HepG2 (cell line): ENCODE measurements at places on chromosomes 6 and 20.

- peak; percentile 80 for DNase-seq
Observed at GRCh38 chr6:53741034-53741823, 53.6 kb upstream of the LRRC1 start.

GRCh38 chr6:25173951-25174474 lies 105.2 kb upstream of the CARMIL1 start:
- peak; percentile 60 for DNase-seq

- no peak for DNase-seq
Observed at GRCh38 chr6:45815466-45816125, 200.1 kb downstream of the CLIC5 start.

- no peak for DNase-seq
Observed at GRCh38 chr6:25454136-25454535, 175.0 kb downstream of the CARMIL1 start.

GRCh38 chr6:82619573-82619972 lies 256.0 kb downstream of the TPBG start:
- DNase-seq = no peak

GRCh38 chr20:4999788-5000187 lies 1.5 kb downstream of the SLC23A2 start:
- DNase-seq = no peak

DNA sequence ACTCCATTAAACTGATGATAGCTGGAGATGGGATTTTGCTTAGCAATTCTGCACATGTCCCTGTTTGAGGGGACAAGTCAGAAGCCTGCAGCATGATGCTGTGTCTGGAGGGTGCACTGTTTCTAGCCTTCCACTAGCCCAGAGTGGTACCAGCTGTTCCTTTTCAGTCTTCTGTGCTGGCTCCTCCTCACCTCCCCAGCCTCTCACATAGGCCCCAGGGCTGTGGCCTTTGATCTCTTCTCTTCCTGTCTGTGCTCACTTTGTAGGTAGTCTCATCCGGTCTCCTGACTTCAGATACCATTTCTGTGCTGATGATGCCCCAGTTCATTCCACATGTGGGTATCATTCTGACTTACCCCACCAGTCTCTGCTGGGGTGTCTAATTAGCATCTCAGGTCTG lies 126.3 kb downstream of the HIVEP1 start:
- peak; percentile 16 for DNase-seq

GRCh38 chr6:99467509-99468106 lies 42.5 kb upstream of the PNISR start:
- peak; percentile 18 for DNase-seq

DNA sequence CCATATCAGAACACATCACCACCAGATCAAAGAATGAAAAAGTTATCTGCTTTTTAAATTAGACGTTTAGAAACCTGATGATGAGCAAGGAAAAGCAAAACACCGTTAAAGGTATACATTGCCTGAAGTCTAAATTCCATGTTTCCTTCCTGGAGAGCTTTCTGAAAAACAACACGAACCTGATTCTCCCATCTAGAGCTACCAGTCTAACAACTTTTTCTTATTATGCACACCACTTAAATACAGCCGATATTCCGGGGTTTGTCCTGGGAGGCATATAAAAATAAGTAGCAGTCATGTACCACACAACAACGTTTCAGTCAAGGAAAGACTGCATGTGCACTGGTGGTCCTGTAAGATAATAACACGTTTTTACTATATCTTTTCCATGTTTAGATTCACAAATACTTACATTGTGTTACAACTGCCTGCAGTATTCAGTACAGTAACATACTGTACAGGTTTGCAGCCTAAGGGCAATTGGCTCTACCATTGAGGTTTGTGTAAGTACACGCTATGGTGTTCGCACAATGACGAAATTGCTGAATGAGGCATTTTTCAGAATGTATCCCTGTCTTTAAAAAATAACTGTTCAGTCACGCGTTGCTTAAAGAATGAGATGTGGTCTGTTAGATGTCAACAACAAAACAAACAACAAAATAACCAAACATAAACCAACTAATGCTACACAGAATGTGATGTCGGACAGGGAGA lies 19.1 kb upstream of the LYRM2 start:
- DNase-seq = no peak
